ENCODE measurements at places on chromosomes 13 and 19.

DNA sequence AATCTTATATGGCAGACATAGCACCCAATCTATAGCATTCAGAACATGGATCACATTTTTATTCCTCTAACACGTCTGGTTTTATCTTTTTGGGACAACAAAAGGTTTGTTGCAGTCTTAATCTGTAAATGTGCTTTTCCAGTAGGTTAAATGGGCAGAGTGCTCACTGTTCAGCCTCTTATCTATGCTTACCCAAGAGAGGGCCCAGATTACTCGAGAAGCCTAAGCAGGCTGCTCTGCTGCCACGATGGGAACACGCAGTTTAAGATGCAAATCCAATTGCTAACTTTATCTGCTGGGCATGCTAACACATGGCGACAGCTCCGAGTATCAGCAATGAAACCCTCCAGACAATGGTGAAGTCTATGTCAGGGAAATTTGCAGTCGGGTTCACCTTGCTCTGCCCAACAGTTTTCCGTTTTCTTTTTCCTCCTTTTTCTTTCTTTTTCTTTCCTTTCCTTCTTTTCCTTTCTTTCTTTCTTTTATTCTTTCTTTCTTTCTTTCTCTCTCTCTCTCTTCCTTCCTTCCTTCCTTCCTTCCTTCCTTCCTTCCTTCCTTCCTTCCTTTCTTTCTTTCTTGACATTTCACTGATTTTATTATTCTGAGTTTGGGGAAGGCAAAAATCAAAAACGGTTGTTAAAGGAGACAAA, 115.3 kb downstream of the RBM26 start:
- DNase-seq, result no peak

DNA sequence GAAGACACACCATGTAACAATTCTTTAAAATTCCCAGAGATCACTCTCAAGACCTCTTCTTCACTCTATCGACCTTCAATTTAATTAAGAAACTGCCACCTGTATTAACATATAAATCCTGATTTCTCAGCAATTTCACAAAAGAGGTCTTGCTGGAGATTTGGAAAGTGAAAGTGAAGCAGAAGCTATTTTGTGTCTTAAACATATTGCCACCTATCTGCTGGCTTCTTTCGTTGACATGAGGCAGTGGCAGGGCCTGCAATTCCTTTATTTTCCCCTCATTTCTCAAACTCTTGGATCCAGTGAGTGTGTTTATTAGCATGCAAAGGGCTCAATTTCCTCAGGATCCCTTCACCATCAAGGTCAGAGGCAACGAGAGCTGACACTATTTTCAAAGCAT, 780.2 kb upstream of the SLITRK1 start:
- no peak for DNase-seq

GRCh38 chr13:78085434-78086225, 167.0 kb upstream of the EDNRB start:
- DNase-seq, result no peak

DNA sequence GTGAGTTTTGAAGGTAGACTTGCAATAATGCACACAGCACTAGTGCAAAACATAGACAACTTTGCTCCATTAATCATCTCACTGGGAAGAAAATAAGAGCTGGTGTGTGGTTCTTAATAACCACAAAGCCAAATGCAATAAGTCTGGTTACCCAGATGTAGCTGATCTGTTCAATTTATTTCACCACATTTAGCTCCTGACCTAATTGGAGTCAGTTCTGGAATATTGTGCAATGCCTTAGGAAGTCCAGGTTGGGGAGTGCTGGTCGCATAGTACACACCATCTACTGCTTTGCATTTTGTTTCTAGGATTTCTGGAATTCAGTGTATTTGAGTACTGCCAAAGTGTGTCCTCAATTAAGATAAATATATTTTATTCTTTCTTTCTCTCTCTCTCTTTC, 483.3 kb upstream of the SPRY2 start:
- DNase-seq, result no peak

DNA sequence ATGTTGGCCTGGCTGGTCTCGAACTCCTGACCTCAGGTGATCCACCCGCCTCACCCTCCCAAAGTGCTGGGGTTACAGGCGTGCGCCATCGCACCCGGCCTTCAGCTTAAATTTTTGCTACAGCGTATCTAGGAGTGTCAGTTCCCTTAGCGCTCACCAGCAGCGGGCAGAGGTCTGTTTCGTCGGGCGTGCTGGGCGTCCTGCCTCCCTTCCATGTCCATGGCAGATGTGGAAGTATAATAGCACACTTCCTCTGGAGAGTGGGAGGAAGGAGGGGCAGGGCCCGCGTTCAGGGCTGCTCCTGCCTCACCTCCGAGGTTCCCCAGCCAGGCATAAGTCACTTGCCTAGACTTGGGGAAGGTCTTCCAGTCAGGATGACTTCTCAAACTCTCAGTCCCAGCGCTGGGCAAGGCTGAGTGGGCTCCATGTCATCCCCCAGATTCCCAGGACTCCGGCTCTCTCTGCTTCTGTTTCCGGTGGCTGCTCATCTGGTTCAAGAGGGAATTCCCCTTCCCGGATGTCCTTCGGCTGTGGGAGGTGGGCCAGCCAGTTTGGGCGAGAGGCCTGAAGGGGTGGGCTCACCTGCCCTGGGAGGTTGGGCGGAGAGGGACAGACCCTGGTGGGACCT, 9.5 kb downstream of the IL4I1 start:
- no peak for DNase-seq

- DNase-seq, result no peak
Measured at GRCh38 chr13:20812890-20813289, 39.1 kb upstream of the EEF1AKMT1 start.

DNA sequence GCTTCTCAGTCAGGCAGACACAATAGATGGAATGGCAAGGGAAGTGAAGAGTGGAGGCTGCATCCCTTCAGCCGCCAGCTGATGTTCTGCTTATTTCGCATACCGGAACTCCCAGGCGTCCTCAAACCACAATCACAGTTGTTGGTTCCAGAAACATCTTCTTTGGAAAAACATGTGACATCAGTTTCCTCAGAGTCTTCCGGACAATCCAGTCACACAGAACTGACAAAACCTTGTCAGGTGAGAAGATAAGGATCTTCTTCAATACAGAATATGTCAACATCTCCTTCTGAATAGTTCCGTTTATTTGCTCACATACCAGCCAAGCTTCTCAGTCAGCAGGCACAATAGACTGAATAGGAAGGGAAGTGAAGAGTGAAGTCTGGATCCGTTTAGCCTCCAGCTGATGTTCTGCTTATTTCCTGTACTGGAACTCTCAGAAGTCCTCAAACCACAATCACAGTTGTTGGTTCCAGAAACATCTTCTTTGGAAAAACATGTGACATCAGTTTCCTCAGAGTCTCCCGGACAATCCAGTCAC, 45.1 kb upstream of the CEACAM21 start:
- DNase-seq, result peak; percentile 47

DNA sequence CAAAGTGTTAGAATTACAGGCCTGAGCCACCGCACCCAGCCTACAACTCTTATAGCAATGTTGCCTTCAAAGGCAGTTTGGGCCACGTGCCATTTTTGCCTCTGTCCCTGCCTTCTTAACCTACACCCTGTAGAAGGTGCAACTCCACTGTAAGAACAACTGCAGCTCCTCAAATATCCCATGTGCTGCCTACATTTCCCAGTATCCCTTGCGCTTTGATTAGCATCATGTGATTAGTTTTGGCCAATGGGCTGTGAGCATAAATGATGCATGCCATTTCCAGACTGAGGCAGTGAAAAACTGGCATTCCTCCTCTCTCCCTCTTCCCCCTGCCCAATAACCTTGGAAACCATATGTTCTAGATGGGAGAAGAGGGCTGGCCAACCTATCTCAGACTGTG, 75.2 kb upstream of the MRI1 start:
- DNase-seq, result no peak

- peak; percentile 85 for DNase-seq
Measured at GRCh38 chr19:8505680-8506401, 3.4 kb upstream of the PRAM1 start.

- DNase-seq, result no peak
Measured at GRCh38 chr13:109790086-109790485, 3.7 kb upstream of the IRS2 start.

GRCh38 chr13:70249332-70250064, 141.2 kb upstream of the KLHL1 start:
- DNase-seq, result no peak

GRCh38 chr13:38697197-38697596, 10.3 kb downstream of the FREM2 start:
- DNase-seq, result no peak

DNA sequence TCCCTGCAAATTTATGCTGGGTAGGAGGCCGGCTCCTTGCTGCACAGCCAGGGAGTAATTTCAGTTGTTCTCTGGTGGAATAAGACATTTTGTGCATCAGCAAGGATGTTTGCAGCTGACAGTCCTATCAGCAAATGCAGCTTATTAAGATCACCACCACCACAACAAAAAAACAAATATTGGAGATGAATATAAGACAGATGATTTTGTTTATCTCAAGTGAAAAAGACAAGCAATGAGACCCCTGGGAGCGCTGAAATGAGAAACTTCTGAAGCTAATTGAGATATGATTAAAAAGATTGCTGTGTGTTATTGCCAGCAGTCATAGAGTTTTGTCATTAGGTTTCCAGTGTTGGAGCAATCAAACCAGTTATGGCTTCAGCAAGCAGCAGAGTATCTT, 505.6 kb downstream of the GPC6 start:
- no peak for DNase-seq

GRCh38 chr19:17348700-17349099, 11.3 kb downstream of the GTPBP3 start:
- no peak for DNase-seq

DNA sequence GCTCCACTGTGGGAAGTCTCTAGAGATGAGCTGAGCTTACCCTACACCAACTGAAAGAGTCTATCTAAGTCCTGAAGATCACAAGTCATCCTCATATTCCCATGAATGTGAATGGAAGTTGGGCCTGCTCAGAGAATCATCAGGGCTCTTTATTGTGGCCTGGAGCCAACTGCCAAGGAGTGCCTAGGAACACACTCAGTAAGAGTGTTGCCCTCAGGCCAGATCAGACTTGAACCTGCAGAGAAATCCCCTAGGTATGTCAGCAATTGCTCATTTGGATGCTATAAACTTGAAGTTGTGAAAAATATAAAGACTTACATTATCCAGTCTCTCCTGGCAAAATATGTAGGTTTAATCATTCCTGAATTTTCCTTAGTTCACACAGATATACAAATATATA, 1070.2 kb downstream of the EFNB2 start:
- no peak for DNase-seq
